ENCODE measurements at places on chromosomes 3 and 15.

DNA sequence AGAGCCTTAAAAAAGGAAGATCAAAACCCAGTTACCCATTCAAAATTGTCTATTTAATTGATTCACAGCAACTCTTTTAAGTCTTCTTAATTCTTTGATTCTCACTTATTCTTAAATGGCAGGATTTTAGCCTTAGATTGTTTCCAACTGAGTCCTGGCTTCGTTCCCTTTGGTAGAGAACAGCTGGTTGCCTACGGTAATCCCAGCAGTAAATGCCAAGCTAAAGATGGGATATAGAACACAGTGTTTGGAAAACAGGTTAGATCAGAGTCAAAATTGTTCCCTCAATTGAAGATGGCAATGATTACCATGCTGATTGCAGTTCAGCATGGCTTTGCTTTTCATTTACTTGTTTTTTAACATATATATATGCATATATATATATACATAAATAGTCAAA is 300.9 kb downstream of the PYDC2 start:
- no peak for DNase-seq

DNA sequence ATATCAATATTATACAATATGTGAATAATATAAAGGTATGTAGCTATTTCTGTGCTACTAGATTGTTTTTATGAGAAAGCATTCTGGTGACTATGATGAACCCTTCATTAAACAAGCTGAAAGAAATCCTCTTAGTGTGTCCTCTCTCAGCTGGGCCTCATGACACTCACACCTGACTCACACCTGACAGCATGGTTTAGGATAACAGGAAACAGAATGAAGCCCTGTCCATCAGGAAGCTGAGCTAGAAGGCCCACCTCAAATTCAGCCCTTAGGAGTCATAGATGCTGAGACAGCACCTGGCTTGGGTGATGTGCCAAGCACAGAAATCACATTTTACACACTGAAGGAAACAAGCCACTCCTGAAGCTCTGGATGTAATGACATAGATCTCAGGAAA is 30.8 kb downstream of the CHCHD4 start:
- DNase-seq = no peak

DNA sequence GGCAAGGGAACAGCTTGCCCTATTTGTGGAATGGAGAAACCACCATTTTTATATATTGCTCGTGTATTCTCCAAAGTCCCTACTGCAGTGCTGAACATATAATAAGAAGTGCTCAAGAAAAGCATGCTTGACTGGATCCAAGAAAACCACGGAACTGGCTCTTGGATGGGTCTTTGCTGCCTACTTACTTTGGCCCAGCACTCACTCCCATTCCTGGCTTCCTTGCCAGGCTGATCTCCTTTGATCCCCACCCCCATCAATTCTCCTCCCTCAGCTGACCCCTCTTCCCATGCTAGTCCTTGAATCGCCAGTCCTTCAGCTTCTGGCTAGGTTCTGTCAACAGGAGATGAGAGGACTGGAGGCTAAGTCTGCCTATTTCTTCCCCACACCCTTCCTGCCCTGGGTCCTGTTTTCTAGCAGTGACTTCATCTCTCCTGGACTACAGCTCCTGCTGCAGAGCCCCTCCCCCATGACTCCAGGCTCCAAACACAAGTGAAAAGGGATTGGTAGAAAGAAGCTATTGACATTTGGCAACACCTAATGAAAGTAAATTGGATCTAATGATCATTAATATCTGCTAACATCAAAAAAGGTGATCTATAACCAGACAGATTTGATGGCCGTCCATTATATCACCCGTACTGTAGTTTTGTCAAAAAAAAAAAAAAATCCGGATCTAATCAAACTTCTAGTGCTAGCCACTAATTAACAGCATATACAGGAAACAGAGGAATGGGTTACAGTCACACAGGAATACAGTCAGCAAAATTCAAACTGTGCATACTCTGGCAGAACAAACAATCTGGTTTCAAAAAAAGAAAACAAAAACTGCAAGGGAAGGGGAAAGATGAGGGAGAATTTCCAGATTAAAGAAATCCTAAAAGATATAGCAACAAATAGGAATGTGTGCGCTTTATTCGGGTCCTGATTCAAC is 7.8 kb downstream of the FAM240A start:
- DNase-seq = no peak

DNA sequence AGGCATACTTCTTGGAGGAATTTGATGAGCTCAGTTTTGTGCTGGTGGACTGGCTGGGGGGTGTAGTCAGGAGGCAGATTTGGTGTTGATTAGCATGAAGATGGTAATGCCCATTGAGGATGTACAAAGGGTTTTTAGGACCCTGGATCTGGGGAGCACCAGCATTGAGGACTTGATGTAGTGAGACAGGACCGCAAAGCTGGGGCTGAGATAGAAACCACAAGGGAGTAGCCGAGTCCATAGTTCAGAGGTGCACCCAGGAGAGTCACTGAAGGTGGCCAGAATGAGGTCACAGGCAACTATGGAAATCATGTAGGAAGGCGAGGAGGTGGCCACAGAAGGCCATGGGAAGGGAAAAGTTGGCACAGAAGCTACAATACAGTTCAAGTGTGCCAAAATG is 2.7 kb upstream of the CDC25A start:
- no peak for DNase-seq

DNA sequence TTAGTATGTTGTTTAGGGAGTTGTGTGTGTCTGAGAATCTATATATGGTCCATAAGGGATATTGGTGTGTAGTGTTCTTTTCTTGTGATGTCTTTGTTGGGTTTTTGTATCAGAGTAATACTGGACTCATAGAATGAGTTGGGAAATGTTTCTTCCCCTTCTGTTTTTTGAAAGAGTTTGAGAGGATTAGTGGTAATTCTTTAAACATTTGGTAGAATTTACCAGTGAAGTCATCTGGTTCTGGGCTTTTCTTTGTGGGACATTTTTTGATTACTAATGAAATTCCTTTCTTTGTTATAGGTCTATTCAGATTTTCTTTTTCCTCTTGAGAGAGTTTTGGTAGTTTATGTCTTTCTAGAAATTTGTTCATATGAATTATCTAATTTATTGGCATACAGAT is 16.9 kb downstream of the ACKR2 start:
- DNase-seq = no peak

- peak; percentile 93 for DNase-seq
Measured at GRCh38 chr15:85318048-85318731, 62.2 kb upstream of the AKAP13 start.

GRCh38 chr3:58556761-58557221 is 19.8 kb upstream of the ACOX2 start:
- no peak for DNase-seq

- DNase-seq = no peak
Measured at GRCh38 chr3:105661461-105661860, 207.4 kb downstream of the CBLB start.

DNA sequence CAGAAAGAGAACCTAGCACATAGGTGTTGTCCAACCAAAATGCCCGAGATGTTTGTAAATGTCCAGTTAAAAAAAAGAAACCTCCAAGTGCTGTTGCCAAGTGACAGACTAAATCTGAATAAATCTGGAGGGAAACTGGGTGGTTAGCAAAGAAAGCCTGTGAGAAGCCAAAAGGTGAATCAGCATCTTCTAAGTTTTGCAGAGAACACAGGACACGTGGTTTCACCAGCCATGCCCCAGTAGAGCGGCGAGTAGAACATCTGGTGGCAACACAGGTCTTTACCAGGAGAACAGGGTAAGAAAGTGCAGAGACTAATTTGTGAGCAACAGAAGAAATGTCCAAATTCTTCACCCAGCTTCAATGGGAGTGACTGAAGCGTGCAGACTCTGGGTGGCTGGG is 986.0 kb downstream of the ROBO2 start:
- DNase-seq = no peak

GRCh38 chr3:114525278-114525677 is 231.4 kb downstream of the TIGIT start:
- peak; percentile 18 for DNase-seq

GRCh38 chr3:169980055-169980454 is 13.4 kb downstream of the SEC62 start:
- no peak for DNase-seq

GRCh38 chr15:69357773-69358771 is 56.1 kb upstream of the KIF23 start:
- peak; percentile 42 for DNase-seq

DNA sequence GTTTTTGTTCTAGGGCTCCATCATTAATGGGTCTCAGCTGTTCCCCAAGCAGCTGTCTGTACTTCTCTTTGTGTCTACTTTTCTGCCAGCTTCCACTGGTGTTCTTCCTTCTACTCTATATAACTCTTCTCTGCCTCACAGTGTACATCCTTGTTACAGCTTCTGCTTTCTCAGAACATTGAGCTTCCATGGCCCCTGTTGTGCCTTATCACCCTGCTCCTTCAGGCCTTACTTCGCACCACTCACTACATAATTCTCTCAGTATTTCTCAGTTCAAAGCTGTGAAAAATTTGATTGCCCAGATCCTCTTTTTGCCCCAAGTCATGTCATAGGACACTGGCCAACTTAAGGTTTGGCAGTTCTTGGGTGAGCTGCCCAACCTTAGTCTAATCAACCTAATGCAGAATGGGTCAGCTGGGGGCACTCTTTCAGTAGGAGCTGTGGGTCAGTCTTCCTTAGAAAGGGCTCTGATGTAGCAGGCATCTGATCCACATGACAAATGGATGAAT is 28.9 kb downstream of the CSTA start:
- no peak for DNase-seq

- no peak for DNase-seq
Measured at GRCh38 chr15:92118162-92118935, 264.8 kb downstream of the SLCO3A1 start.

- DNase-seq = no peak
Measured at GRCh38 chr3:134952371-134952770, 157.3 kb downstream of the EPHB1 start.

GRCh38 chr3:108008106-108008505 is 82.7 kb downstream of the CD47 start:
- no peak for DNase-seq

DNA sequence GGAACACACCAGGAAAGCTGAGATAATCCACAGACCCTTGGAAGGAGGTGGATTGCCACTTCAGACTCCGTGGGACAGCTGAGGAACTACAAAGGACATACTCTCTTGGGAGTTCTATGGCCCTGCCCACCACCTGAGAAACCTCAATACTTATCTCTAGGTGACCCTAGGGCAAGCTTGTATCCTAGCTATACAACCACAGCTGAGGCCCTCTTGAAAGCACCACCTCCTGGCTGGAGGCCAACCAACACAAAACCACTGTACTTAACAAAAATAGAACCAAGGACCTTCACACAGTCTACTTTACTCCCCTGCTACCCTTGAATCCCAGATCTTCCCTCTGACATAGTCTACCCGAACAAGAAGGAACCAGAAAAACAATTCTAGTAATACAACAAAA is 60.7 kb upstream of the TRIM42 start:
- no peak for DNase-seq

- DNase-seq = no peak
Measured at GRCh38 chr3:186514296-186515002, 29.7 kb downstream of the CRYGS start.

DNA sequence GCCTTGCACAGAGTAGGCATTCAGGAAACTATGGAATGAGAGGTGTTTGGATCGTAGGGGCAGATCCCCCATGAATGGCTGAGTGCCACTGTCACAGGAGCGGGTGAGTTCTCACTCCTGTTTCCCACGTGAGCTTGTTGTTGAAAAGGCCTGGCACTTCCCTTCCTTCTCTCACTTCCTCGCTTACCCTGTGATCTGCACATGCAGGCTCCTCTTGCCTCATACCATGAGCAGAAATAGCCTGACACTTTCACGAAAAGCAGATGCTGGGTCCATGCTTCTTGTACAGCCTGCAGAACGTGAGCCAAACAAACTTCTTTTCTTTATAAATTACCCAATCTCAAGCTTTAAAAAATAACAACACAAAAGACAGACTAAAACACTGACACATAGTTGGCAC is 55.4 kb downstream of the AGBL1 start:
- no peak for DNase-seq

- no peak for DNase-seq
Measured at GRCh38 chr3:128569756-128570155, 76.8 kb upstream of the GATA2 start.
